ENCODE measurements at places on chromosomes 4 and X. TPM values are rescaled to one million over a fixed set of nuclear protein-coding genes. Genes with fewer than 3 reads are reported as not detected.

- DNase-seq = no peak
These were observed 664.3 kb downstream of the RPA4 start for GRCh38 chrX:97547877-97548578.

DNA sequence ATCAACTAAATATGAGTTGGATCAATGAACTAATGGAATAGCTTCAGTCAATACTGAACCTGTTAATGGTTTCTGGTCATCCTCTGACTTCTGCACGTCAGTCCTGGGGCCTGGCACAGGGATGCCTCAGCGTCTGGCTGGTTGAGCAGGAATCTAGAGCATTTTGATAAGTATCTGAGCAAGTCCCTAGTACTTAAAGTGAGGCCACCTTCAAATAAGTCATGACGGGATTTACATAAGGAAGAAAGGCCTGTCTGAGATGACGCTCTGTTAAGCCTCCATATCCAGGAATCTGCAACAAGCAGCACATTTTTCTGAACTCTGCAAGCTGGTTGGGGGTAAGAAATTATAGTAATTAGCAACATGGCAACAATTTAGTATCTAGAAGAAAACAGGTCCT, 83.2 kb upstream of the TBC1D9 start:
- DNase-seq = no peak

DNA sequence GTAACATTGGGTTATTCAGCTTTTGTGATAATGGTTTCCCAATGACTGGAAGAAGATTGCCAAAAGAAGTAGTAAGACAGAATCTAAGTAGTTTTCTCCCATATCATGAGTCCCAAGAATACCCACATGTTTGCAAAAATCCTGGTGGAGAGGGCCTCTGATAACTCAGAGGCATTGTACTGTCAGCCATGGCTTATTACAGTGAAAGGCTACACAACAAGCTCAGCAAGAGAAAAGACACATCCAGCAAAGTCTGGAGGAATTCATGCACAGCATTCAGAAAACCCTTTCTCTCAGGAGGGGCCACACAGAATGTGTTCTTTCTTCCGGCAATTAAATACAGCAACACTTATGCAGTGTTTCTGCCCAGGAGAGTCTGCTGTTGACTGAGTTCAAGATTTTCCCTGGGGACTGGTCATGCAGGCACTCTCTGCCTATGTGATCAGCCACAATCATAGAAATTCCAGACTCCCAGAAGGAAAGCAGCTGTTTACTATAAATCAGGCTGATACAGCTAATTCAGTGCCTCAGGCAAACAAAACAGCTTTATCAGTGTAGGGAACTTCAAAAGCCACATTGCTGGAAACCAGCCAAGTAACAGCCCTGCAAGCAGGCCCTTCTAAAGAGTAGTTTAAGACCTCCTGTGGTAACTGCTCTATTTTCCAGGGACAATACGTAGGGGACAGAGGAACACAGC, 937.1 kb downstream of the CCSER1 start:
- DNase-seq = peak; percentile 28

- DNase-seq = no peak
These were observed 115.2 kb downstream of the FAM53A start for GRCh38 chr4:1568855-1569460.

GRCh38 chrX:18649498-18649951, 22.4 kb downstream of the RS1 start:
- no peak for DNase-seq

GRCh38 chr4:165106518-165106917, 6.1 kb downstream of the TMEM192 start:
- no peak for DNase-seq

GRCh38 chrX:103779141-103779789, 2.6 kb downstream of the PLP1 start:
- no peak for DNase-seq

Gene DRD5
- total RNA-seq = not detected

DNA sequence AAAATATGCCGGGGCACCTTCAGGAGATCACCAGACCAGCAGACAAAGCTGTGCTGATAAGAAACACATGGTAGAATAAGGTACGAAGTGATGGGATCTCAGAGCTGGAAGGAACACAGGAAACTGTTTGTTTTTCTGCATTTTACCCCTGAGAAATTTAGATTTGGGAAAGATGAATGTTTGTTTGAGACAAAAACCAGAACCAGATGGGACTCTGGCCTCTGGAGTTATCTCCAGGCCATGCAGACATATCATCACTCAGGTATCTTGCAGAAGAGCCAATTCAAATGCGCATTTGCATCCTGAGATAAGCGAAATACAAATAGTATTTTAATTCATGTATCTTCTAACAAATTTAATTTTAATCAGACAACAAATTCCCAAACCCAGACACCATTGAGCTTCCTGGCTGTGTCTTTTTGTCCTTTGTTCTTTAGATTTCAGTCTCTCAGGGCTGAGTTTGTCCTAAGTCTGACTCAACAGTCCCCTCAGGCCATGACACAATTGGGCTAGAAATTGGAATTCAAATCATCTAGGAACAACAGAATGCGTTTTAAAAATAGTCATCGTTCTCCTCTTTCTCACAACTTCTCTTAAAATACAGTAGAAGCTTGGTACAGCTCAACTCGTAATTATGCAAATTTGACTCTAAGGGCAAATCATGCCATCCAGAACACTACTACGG, 159.0 kb downstream of the PACRGL start:
- DNase-seq = no peak

Gene ATP6AP1
- 46.6 TPM for total RNA-seq

DNA sequence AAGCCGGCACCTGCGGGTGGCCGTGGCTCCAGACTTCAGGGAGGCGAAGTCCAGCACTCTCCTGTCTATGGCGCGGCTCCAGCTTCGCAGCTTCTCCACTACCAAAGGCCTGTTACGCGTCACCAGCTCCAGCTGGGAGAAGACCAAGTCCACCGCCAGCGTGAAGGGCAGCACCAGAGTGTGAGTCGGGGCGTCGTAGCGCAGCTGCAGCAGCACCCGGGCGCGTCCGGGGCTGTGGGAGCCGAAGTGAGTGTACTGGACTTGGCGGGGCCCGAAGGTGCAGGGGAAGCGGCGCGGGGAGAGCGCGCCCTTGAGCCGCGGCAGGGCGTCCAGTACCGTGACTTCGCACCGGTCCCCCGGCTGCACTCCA, 444 bp downstream of the FREM3 start:
- DNase-seq = no peak

Gene AR
- total RNA-seq = 17.8 TPM

Gene SH2D1A
- total RNA-seq = not detected

GRCh38 chr4:125791896-125792295, 477.1 kb downstream of the FAT4 start:
- DNase-seq = no peak

DNA sequence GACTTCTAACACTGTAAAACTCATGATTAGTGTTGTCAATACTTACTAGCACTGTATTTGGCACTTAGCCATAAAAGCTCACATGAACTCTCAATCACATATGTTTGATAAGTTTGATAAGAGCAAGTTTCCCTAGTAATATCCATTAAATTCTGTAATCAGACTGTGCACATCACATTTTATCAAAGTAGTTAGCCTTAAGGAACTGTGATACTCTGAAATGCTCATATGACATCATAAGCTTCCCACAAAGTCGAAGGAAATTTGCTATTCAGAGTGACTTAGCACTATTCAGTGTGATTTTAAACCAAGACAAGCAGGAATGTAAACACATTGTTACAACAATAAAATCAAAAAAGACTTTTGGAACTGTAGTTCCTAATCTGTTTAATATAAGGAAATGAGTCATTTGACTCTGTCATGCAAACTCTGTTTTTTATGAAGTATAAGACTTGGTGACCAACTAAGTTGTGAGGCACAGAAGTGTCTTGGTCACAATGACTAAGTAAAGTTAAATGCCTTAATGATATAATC, 6.7 kb downstream of the SLC7A11 start:
- peak; percentile 87 for DNase-seq

Gene CFAP299
- total RNA-seq = not detected

Gene CFI
- not detected for total RNA-seq

Gene EVC2
- total RNA-seq = not detected

Gene CXCL10
- total RNA-seq = not detected

DNA sequence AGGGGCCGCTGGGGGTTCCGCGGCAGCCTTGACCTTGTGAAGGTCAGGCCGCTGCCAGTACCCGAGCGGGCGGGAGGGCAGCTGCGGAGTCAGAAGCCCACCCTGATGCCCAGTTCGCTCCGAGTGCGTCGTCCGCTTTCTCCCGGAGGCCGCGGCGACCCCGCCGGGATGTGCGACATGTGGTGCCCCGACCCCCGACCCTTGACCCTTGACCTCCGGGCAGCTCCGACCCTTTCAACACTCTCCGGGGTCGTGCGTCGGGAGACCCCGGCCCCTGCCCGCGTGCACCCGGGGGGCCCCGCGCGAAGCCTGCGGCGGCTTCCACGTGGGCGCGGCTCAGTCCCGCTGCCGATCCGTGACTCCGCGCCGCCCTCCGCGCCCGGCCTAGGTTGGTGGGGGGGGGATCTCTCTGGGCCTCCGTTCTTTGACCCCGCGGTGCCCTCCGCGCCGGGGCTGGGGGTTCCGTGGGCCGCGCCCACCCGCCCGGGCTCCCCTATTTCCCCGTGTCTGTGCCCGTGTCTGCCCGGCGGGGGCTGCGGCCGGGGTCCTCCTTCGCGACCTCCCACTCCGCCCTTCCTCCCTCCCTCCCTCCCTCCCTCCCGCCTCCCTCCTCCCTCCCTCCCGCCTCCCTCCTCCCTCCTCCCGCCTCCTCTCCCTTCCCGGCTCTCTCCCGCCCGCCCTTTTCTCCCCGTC, 609 bp upstream of the SLC25A6 start:
- DNase-seq = peak; percentile 77

DNA sequence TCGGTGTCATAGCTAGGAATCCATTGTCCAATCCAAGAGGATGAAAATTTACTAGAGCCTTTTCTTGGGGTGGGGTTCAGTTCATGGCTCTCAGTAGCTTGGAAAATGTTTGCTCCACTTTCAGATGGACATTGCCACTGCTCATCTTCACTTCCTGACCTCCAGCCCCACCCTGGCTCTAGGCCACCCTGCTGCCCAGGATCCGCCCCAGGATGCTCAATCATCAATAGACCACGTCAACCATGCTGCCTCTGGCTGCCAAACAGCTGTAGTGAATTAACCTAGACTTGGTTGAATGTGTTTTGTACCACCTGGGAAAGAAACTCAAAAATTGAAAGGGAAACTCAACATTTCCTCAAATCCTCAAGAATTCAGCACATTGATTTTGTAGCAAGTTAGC, 37.2 kb upstream of the HSD17B10 start:
- DNase-seq = no peak

DNA sequence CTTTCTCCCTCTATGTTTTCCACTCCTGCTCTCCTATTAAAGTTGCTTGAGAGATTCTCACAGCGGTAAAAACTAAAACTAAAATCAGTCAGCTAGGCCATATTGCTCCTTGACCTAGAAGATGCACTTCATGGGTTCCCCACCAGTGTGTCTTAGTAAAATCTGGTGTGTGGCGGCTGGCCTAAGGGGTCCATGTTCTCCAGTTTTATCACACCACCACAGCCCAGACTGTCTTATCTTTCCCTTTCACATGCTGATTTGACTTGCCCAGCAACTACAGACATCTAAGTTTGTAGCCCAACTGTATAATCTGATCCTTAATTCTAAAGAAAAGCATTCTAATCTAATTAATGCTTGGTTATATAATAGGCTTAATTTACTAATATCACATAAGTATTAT, 68.0 kb downstream of the ATP8A1 start:
- DNase-seq = no peak

Gene ANK2
- 8.3 TPM for total RNA-seq

Gene USP51
- total RNA-seq = 0.14 TPM

GRCh38 chr4:81040012-81040659, 9.6 kb downstream of the BMP3 start:
- DNase-seq = peak; percentile 30

DNA sequence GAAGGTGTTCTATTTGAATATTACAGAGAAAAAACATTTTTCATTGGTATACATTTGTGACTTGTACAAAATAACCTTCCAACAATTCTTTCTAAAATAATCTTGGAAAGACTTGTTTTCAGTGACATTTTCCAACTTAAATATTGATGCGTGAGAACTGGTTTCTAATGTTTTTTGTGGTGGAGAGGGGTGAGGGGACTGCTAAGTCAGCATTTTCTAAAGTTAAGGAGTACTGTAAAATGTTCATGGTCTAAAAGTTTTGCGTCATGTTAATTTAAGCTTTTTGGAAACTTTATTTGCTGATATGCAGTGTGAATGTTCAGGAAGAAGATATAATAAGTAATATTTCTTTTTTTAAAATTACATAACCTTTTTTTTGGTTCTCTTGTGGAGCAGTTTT, 229.3 kb downstream of the MAGEB5 start:
- DNase-seq = no peak

- DNase-seq = no peak
These were observed 109.0 kb upstream of the ATOH1 start for GRCh38 chr4:93719552-93719951.

DNA sequence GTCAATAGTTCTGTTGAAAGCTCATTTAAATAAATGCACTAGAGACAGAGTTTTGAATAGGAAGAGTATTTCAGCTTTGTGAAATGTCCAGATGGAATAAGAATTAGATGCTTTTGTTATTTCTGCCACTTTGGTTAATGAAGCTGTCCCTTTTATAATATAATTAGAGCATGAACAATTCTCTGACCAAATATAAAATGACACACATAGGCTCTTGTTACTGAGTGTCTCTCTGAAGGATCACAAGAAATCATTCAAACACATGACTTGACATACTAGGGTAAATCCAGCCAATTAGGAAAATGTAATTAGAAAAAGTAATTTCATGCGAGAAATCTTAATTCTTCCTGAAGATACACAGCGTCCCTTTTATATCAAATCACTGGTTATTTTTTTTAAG, 68.4 kb upstream of the DDIT4L start:
- no peak for DNase-seq

GRCh38 chr4:13984991-13985800, 357.7 kb upstream of the BOD1L1 start:
- DNase-seq = peak; percentile 19

- peak; percentile 78 for DNase-seq
These were observed 3.2 kb upstream of the UXT start for GRCh38 chrX:47662144-47662657.

DNA sequence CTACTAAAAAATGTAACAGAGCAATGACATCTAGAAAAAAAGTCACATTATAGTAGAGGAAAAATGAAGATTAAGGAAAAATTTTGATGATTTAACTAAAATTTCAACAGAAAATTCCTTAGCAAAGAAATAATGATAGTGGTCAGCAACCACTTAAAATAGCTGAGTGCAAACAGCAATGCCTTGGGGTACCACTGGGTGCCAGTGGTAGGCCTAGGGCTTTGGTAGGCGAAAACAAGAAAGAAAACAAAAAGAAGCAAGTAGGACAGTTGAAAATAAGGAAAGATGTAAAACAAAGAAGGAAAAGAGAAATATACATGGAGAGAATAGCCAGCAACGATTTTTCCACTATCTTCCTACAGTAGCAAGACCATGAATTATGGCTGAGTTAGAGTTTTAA, 313.5 kb upstream of the IRS4 start:
- DNase-seq = no peak

Gene GLOD5
- total RNA-seq = not detected

Gene PNMA6F
- not detected for total RNA-seq

DNA sequence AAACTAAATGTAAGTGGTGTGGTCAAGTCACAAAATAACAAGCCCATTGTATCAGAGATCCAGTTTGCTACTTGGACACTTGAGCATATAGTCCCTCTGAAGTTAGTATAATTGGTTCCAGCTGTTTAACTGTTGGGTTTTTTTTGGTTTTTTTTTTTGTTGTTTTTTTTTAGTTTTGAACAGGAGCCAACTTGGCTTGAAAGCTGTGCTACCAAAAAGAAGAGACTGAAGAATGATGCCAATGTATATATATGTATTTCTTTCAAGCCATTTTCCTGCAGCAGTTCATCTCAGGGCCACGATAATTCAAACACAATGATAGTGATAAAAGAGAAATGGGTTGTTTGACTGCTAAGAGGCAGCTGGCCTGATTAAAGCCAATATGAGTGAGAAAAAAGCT, 138.3 kb downstream of the PCDH18 start:
- no peak for DNase-seq

All from Caki2 (cell line).